Breast epithelium (tissue), 4 donors: ENCODE measurements at places on chromosomes 13 and 19. TPM values are rescaled to one million over a fixed set of nuclear protein-coding genes. Genes with fewer than 3 reads are reported as not detected.

GRCh38 chr13:111406636-111407035, 86.2 kb downstream of the TEX29 start:
- DNase-seq, result no peak

GRCh38 chr19:47499863-47500830, 14.7 kb downstream of the NAPA start:
- DNase-seq, result no peak

DNA sequence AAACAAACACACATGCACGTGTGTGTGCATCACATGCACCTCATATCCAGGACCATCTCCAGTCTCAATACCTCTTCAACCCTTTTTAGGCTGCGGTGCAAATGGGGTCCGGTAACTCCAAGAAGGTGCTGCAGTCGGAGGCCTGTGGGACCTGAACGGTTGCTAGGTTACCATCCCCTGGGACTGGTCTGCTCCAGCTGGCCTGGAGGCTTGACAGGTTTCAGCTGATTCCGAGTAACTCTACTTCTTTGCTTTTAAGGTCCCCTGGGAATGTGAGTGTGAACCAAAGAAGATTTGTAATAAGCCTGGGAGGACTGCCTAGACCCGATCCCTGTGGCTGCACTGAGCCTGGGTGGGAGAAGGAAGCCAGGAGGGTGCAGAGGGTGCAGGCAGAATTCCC, 117.5 kb downstream of the CCNA1 start:
- no peak for DNase-seq

DNA sequence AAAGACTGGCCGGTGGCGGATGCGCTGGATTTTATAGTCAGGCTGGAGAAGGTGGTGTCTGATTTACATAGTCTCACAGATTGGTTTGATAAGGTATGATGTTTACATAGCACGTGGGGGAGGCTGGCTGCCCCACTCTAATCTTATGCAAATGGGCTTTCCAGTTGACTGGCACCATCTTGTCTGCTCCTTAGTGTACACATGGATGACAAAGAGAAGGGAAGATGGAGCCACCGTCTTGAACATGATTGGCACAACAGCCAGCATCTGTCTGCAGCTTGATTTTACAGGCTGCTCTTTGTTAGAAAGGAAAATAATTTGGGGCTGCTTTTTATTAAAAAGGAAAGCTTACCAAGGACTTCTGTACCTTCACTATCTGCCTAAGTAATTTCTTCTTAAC, 265.2 kb upstream of the MAB21L1 start:
- no peak for DNase-seq

LGALS14 gene
- total RNA-seq, result not detected

RFPL4A gene
- total RNA-seq, result not detected
